Endothelial cell of umbilical vein (primary cell): ENCODE measurements at places on chromosomes 3 and 15. TPM values are rescaled to one million over a fixed set of nuclear protein-coding genes. Genes with fewer than 3 reads are reported as not detected.

GRCh38 chr3:61608711-61609110 is 47.3 kb downstream of the PTPRG start:
- H3K27ac ChIP-seq: no peak overlapping the region
- H3K4me3 ChIP-seq: no peak overlapping the region
- no peaks in the 10 kb centered on the region for H3K4me1 ChIP-seq
- no peak for DNase-seq

- no peak overlapping the region for H3K27ac ChIP-seq
- DNase-seq: no peak
- H3K36me3 ChIP-seq: no peaks in the 10 kb centered on the region
Observed at GRCh38 chr3:138359148-138359918, 11.0 kb downstream of the MRAS start.

DNA sequence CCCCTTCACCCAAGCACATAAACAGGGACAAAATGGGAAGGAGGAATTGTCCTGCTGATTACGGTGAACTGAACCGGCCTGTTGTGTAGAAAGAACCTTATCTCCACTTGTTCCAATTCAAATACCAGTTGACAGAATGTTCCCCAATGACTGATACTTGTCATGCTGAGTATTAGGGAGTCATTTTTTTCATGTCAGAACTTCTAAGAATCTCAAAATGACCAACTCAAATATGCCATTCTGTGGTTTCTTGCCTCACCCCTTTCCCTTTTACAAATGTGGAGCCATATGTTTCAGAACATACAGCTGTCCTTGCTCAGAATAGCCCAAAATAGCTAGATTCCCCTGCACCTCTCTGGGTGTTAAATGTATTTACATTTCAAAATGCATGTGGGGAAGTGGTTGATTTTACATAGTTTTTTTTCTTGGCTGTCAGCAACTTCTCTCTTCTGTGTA is 405.9 kb upstream of the TBL1XR1 start:
- H3K36me3 ChIP-seq: no peaks in the 10 kb centered on the region
- no peak overlapping the region for H3K4me3 ChIP-seq
- no peaks in the 10 kb centered on the region for H3K27me3 ChIP-seq
- H3K27ac ChIP-seq: no peak overlapping the region

- no peak overlapping the region for H3K4me3 ChIP-seq
- no peaks in the 10 kb centered on the region for H3K36me3 ChIP-seq
- no peaks in the 10 kb centered on the region for H3K27me3 ChIP-seq
- H3K27ac ChIP-seq: no peak overlapping the region
Observed at GRCh38 chr3:130661140-130661891, 85.3 kb downstream of the PIK3R4 start.

Gene MED12L
- total RNA-seq: 0.23 and 0.27 TPM in 2 replicates

DNA sequence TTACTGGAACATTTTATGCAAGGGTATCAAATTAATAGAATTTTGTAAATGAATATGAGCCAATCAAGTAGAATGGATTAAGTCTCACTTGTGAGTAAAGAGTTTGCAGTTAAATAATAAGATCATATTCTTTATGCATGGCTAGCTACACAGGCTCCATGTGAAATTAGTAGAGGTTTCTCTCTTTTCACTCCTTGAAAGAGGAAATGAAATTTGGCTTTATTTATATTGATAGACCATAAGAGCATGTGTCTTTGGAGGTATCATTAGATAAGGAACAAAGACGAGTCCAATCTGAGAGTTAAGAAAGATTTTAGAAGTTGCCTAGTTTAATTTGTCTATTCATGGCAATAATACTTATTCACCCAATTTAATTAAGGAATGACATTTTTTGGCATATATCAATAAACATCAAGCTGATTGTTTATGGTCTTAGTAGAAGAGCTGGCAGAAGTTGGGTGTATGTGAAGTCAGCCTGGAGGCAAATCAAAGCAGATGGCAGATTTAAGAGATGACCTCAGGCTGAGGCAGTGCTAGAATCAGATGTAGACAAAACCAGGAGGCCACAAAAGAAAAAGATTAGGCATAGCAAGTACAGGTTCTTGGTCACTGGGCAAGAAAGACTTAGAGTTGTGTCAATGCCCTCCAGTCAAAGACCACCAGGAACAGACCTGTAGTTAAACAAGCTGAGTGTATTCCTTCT is 406.5 kb upstream of the ARHGEF26 start:
- no peaks in the 10 kb centered on the region for H3K27me3 ChIP-seq
- no peak for DNase-seq
- H3K36me3 ChIP-seq: no peaks in the 10 kb centered on the region
- no peak overlapping the region for H3K27ac ChIP-seq
- no peak overlapping the region for H3K4me3 ChIP-seq
- no peaks in the 10 kb centered on the region for H3K4me1 ChIP-seq

Gene CIDEC
- not detected in 2 replicates for total RNA-seq

GRCh38 chr3:147945968-147946519 is 536.9 kb downstream of the ZIC1 start:
- no peak overlapping the region for H3K27ac ChIP-seq
- H3K27me3 ChIP-seq: no peaks in the 10 kb centered on the region
- H3K4me3 ChIP-seq: no peak overlapping the region
- no peaks in the 10 kb centered on the region for H3K36me3 ChIP-seq
- peak; percentile 68 for DNase-seq

Gene AP3B2
- not detected in 2 replicates for total RNA-seq

GRCh38 chr3:110813541-110813940 is 258.1 kb upstream of the NECTIN3 start:
- peak overlapping the region; percentile 61 for H3K27ac ChIP-seq
- DNase-seq: no peak
